ENCODE measurements at places on chromosomes 7 and 10.

DNA sequence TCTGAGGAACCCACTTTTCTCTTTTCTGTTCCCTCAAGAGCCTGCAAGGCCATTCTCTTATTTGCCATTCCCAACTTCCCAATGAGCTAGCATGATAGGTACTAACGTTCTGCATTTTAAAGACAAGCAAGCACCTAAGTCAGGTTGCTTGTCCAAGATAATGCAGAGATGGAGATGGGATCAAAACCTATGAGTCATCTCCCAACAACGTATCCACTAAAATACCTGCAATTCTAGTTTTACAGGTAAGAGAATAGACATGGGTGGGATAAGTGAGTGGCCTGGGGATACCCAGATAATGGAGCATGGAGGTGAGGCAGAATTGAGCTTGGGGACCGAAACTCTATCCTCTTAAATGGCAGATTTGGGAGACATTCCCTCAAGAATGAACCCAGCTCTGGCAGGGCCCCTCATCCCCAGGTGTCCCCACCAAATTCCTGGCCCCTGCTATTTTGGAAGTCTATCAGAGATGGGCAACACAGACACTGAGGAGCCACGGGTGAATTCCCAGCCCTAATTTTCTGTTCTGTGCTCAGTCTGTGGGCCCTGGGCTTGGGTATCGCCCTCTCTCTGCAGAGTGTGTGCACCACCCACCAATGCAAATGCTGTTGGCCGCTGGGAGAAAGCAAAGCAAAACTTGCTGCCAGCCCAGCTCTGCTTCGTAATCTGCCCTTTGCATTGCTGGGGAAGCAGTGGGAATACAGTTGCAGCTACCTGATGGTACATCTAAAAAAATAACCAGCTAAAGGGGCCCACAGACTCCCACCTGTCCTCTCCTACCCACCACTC is 98.3 kb downstream of the KCNMA1 start:
- no peak for DNase-seq

DNA sequence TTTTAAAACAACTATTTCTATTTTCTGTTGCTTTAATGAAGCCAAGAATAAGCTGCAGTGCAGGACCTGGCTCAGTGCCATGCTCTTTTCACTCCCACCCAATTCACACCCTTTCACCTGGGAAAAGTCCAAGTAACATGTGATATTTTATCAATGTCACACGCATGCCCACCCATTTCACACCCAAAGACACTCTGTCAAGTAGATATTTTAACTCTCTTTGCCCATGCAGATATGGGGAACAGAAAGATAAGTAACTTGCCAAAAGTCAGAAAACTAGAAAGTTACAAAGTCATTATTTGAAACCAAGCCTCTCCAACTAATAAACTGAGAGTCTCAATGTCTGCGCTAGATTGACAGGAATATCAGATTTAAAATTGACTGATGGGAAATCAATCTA is 706.7 kb upstream of the PHF14 start:
- DNase-seq: no peak

- no peak for DNase-seq
These were observed 438.0 kb downstream of the CNTNAP2 start for GRCh38 chr7:146554556-146554955.

GRCh38 chr10:17075533-17076359 is 53.9 kb downstream of the CUBN start:
- no peak for DNase-seq

DNA sequence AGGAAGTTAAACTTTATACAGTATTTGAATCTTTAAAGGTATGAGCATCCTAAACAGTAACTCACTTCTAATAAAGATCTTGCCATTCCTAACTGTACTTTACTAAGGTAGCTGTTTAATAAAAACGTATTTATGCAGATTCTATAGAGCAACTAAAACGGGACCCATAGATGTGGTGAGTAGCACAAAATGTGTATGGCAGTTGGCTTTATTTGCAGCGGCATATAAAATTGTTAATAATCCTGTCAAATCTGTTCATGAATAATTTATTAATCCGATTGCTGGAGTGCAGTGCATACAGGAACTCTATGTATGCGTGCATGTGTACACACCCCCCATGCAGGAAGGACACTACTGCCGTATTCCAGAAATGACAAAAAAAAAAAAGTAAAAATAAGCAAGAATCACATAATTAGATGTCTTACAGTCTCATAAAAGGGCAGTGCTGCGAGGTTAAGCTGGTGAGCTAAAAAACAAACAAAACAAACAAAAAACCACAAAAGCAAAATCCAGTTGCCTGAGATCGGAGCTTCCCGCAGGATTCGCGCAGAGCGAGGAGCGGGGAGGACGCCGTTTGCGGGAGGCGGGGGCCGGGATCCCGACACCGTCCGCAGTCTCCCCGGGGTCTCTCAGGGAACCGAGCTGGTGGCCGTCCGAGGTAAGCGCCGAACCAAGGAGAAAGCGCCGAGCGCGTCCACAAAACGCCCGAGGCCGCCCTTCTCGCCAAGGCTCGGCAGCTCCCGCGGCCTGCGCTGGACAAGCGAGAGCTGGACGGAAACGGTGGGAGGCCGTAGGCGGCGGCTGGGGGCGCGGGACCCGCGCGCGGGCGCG is 518 bp upstream of the COMMD3 start:
- no peak for DNase-seq

- no peak for DNase-seq
These were observed 154.1 kb upstream of the ZMIZ1 start for GRCh38 chr10:78914502-78915189.

GRCh38 chr7:47331179-47331565 is 250.7 kb downstream of the TNS3 start:
- DNase-seq: no peak

Measured in left hindlimb (tissue), 1 donor.